ENCODE measurements at places on chromosomes 1 and 21.

GRCh38 chr1:87733386-87733785 is 404.7 kb downstream of the LMO4 start:
- DNase-seq = no peak

DNA sequence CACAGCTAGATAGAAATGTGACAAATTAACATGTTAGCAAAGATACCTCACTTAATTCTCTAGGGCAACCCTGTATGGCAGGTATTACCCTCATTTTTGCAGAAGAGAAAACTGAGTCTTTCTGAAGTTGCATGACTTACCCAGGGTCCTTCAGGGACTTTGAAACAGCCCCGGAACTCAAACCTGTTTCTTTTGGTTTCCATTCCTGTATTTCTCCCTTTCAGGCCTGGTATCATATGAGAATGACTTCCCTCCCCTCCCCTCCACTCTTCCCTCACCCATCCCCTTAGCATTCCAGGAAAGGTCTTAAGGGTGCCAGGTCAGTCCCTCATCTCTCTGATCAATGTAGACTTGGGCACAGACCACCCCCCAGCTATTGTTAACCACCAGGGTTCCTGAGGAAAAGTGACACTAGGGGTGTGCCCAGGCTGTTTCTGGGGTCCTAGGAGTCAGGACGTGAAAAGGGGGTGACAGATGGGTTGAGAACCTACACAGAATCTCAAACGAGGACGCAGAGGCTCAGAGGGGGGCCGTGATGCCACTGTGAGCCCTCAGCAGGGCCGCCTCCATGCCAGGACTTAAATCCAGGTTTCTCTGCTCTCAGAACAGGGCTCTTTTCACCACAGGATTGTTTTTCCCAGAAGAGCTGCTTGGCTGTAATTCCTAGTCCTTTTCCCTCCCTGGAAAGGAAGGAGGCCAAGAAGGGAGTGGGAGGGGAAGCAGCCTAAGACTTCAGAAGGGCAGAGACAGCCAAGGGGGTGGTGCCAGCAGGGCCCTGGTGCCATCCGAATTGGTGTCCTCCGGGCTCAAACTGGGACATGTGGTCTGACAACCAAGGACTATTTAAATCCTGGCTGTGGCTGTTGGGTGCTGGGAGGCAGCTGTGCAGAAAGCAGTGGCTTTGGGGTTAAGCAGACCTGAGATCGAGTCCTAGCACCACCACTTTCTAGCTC is 2.1 kb upstream of the WASF2 start:
- DNase-seq = no peak

- no peak for DNase-seq
Observed at GRCh38 chr1:96722958-96723357, 1.4 kb downstream of the PTBP2 start.

DNA sequence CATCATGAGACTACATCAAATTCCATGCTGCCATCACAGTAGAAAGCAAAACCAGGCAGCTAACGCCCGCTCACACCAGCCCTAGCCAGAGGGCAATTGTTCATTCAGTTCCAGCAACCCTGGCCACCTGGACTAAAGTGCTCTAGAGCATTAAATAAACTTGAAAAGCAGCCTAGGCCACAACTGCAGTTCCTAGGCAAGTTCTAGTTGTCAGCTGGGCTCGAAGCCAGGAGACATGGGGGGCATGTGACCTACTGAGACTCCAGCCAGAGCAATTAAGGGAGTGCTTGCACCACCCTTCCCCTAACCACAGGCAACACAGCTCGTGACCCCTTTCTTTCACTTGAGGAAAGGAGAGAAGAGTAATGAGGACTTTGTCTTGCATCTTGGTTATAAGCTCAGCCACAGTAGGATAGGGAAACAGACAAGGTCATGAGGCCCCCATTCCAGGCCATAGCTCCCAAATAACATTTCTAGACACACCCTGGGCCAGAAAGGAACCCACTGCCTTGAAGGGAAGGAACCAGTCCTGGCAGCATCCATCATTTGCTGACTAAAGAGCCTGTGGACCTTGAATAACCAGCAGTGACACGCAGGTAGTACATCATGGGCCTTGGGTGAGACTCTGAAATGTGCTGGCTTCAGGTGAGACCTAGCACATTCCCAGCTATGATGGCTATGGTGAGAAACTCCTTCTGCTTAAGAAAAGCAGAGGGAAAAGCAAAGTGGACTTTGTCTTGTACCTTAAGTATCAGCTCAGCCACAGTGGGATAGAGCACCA is 77.0 kb downstream of the ZZZ3 start:
- no peak for DNase-seq

DNA sequence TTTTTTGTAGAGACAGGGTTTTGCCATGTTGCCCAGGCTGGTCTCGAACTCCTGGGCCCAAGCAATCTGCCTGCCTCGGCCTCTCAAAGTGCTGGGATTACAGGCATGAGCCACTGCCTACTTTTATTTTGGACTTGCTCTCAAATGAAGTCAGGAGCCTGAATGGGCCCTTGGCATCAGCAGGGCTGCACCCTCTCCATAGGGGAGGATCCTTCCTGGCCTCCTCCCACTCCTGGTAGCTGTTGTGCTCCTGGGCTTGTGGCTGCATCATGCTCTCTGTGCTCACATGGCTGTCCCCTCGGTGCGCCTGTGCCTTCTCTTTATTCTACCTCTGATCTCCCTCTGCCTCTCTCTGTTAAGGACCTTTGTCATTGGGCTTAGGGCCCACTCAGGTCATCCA is 46.4 kb upstream of the DISP3 start:
- DNase-seq = no peak

- DNase-seq = peak; percentile 92
Observed at GRCh38 chr1:154567386-154568156, at the start of gene CHRNB2. TSS of gene CHRNB2 (plus strand) at chr1:154567778. CDS start at chr1:154568045, 267 bp downstream.

DNA sequence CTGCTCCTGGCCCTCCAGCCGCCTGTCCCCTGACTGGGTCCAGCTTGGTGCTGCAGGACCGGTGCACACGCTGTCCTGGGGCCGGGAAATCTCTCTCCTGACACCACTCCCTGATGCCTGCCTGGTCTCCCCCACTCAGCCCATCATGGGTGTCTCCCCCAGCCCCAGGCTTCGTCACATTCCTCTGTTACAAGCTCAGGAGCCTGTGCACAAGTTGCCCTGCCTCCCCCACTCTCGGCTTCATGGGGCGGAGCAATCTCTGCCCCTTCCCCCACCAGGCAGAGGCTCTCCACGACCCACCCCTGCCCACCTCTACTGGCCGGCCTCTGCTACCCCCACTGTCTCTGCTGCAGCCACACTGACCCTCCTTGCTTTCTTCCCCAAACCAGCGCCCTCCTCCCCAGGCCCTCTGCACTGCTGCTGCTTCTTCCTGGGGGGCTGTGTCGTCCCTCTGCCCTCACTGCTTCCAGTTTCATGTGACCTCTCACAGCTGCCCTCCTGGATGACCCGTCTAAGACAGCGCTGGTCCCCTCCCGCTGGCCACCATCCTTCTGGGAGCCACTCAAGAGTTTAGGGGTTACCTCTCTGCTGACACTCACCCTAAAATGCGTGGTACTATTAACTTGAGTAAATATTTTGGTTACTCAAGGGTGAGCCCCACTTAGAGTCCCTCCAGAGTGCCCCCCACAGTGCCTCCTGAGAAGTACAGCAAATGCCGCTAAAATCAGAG is 5.7 kb upstream of the RIPK4 start:
- DNase-seq = no peak

GRCh38 chr1:2339206-2340085 is 51.9 kb downstream of the MORN1 start:
- DNase-seq = no peak

DNA sequence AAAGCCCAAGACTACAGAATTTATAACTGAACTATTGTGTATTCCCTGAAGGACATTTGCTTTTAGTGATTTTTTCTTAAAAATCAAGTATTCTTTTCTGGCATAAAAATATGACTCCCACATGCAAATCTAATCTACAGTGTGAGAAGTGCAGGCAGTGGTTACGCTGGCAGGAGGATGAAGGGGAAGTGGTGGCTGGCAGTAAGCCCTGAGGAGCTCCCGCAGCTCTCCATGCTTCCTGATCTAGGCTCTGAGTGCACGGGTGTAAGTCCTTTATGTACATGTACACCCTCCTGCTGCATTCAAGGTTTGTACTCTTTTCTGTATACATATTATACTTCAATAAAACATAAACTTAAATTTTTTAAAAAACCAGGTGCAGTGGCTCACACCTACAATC is 67.5 kb upstream of the PRDX6 start:
- peak; percentile 71 for DNase-seq

DNA sequence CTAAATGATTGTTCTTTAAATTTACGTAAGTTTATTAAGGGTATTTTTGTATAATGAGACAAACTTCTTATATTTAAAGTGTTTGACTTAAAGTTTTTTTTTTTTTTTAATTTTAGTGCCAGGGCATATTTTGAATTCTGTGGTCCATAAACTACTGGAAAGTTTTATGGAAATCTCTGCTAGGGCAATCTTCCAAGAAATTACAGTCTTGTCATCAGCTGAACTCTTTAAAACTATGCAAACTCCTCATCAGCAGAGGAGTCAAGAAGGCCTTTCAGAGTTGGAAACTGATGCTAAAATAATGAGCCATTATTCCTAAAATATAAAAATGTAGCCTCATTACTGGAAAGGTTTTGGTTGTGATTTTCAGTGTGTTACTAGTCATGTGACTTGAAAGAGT is 1201.9 kb downstream of the BRINP3 start:
- no peak for DNase-seq

DNA sequence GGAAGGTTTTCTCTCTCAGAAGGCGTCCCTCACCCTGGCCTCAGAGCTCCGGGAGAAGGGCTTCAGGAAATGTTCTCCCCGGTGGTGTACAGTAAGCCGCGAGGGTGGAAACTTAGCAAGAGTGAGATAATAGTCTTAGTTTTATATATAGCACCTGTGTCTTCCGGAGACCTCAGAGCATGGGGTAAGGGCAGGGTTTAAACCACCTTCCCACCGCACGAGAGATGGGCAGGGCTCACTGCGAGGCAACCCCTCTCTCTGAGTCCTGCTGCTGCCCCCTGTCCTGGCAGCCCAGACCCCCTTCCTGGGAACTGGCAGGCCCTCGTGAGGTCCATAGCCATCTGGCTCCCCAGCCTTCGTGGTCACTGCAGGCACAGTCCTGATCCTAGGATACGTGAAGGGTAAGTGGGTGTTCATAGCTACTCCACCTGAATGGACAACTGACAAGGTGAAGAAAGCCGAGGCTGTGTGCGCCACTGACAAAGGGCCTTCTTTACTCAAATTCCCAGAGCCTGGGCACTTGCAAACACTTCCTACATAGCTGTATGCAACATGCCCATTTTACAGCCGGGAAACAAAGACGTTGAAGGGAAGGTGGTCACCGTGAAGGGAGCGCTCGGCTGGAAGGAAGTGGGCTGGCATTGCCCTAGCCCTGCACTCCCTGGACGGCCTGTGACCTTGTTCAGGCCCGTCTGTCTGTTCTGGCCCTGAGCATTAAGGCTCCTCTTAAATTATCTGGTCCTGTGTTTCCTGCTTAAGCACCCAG is 26.9 kb downstream of the ITPKB start:
- no peak for DNase-seq

GRCh38 chr1:180611016-180611930 is 20.5 kb upstream of the XPR1 start:
- DNase-seq = no peak

DNA sequence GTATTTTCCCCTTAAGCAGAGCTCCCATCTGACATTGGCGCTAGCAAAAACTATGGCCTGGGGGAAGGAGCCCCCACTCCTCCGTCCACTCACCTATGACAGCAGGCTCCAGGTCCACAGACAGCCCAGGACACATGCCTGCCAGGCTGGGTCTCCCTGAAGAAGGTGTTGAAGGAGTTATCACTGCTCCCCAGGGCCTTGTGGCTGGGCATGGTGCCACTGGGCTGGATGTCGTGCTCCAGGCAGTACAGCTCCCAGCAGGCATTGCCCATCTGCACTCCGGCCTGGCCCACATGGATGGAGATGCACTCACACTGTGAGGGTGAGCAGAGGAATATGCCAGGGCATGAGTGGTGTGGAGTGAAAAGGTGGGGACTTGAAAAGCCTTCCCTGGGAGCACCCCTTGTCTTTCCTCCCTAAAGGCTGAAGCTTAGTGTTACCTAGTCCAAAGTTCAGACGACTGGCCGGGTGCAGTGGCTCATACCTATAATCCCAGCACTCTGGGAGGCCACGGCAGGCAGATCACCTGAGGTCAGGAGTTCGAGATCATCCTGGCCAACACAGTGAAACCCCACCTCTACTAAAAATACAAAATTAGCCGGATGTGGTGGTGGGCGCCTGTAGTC is 30.0 kb downstream of the RABIF start:
- no peak for DNase-seq

GRCh38 chr1:7515175-7515574 is 255.9 kb upstream of the VAMP3 start:
- no peak for DNase-seq
